ENCODE measurements at places on chromosomes 7 and 10. TPM values are rescaled to one million over a fixed set of nuclear protein-coding genes. Genes with fewer than 3 reads are reported as not detected.

GTF2IRD2 gene
- 20.6 TPM for polyA plus RNA-seq

TOMM7 gene
- polyA plus RNA-seq = 357 TPM

ZNF746 gene
- 12.4 TPM for polyA plus RNA-seq

DNA sequence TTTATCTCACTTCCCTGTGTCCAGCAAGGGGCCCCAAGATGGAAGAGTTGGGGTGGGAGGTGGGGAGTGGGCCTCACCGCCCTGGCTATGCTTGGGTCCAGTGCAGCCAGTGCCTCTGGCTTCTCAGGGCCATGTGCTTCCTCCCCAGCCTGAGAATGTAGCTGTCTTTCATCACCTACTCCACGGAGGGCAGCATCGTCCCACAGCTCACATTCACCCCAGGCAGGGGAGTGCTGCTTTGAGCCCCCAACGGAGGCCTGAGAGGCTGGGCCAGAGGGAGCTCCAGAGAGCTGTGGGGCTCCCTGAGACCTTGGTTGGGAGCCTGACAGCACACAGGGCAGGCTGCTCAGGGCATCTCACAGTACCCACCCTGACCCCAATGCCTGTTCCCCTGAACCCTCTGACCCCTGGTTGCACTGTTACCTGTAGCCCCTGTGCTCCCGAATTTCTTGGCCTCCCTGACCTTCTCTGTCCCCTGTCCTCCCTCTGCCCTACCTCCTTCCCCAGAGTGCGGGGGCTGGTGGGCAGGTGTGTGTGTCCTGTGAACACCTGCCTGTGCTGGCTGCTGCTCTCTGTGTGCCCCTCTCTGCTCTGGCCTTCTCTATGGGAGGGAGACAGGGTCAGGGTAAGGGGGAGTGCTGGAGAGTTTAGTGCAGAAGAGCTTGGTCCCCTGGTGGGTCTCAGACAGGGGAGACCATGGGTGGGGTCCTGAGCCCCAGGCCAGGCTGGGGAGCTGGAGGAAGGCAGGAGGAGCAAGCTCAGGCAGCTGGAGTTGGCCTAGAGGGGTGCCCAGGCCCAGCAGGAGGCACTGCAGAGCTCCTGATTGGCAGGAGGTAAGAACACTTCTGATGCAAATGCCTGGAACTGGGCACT lies 19.6 kb upstream of the ZNF488 start:
- no peak for DNase-seq

DNA sequence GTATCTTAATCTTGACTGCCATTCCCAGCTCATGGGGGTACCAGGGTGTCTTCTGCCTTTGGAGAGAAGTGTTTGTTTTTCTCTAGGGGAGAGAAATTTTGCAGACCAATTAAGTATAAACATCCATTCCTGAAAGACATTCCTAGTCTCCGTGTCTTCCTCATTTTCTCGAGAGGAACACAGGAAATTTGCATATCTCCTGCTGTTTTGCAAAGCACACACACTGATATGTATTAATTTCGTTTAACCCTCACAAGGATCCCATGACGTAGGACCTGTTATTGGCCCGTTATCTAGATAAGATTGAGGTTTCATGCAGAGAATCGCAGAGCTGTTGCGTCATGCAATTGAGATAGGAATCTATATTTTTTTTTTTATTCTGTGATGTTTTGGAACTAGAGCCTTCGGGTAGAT lies 944 bp downstream of the RHBDD2 start:
- no peak for DNase-seq

DNA sequence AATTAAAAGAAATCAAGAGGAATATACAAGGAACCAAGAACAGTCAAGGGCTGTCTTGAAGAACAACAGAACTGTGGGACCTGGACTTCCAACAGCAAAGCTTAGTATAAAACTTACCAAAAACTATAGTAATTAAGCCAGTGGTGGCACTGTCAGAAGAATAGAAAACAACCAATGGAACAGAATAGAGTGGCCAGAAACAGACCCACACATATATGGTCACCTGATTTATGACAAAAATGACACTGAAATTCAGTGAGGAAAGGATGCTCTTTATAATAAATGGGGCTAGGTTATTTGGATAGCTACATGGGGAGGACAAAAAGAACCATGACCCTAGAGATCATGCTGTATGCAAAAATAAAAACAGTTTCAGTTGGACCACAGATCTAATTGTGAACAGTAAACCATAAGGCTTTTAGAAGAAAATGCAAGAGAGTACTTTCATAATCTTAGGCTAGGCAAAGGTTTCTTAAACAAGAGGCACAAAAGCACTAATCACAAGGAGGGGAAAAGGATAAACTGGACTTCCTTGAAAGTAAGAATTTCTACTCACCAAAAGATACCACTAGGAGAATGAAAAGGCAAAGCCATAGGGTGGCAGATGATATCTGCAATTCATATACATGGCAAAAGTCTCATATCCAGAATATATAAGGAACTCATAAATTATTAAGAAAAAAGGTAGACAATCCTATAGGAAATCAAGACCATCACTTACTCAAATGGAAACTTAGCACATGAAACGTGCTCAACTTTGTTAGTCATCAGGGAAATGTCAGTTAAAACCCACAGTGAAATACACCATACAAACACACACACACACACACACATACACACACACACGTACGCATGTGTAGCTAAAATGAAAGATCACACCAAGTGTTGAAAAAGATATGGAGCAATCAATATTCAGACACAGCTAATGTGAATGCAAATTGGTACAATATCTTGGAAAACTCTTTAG lies 20.8 kb downstream of the HYCC1 start:
- DNase-seq = no peak

- no peak for DNase-seq
These were observed 1019.0 kb downstream of the XPNPEP1 start for GRCh38 chr10:108904163-108904838.

- DNase-seq = no peak
These were observed 64.0 kb downstream of the CACNB2 start for GRCh38 chr10:18204039-18204835.

GRCh38 chr10:78515873-78516153 lies 482.1 kb downstream of the RPS24 start:
- no peak for DNase-seq

DNA sequence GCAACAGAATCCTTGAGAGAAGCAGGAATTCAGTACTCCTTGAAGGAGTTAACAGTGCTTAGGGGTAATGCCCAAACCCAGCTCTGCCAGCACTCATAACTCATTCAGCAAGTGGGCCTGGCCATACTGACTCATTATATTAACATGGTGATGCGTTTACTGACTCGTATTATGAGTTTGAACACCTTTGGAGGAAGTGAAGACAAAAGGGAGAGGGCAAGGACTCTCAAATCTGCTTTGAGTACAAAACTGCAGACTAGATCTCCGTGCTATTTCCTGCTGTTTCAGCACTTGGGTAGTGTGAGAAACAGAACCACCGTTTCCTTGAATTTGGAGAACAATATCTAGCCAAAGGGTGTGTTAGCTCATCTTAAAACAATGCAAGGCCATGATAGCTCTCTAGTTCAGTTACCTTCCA lies 30.8 kb downstream of the SLC16A9 start:
- DNase-seq = no peak

- no peak for DNase-seq
These were observed 47.2 kb upstream of the DPYSL4 start for GRCh38 chr10:132139526-132139925.

- DNase-seq = no peak
These were observed 13.1 kb upstream of the SP8 start for GRCh38 chr7:20799566-20800366.

DNA sequence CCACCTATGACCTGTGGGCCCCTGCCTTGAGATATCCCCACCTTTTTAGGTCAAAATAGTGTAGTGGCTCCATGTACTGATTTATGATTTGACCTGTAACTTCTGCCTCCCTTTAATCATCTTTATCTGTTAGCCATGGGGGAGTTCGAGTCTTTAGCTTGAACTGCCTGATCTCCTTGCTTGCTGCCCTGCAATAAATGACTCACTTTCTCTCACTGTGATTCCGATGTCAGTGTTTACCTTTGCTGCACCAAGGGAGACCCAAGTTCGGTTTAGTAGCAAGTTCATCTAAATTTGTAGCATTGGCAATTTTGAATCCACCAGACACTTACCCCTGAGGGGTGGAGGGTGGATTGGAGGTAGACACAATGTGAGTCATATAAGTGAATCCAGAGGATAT lies 814.6 kb upstream of the AUTS2 start:
- no peak for DNase-seq

DNA sequence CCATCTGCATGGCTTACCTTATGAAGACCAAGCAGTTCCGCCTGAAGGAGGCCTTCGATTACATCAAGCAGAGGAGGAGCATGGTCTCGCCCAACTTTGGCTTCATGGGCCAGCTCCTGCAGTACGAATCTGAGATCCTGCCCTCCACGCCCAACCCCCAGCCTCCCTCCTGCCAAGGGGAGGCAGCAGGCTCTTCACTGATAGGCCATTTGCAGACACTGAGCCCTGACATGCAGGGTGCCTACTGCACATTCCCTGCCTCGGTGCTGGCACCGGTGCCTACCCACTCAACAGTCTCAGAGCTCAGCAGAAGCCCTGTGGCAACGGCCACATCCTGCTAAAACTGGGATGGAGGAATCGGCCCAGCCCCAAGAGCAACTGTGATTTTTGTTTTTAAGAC lies 12.4 kb downstream of the DUSP5 start:
- DNase-seq = no peak
